Omental fat pad (tissue), 4 donors: ENCODE measurements at places on chromosomes 1 and 21. TPM values are rescaled to one million over a fixed set of nuclear protein-coding genes. Genes with fewer than 3 reads are reported as not detected.

SPRR1B gene
- total RNA-seq: not detected

DNA sequence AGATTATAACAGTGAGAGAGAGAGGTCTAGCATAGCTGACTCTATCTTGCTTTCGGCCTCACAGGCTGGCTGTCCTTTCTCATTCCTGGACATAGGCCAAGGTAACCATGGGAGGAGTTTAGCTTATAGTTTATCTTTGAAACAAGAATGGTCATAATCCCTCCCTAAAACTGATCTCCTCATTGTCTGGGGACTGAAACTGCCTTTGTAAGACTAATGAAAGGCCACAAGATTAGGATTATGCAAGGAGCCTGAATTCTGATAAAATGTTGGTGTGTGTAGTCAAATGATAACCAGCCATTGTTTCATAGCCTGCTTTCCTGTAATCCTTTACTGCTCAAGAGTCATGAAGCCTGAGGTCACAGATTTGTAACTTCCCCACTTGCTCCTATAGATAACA, 131.9 kb upstream of the LYPLAL1 start:
- DNase-seq: no peak

GRCh38 chr1:202966006-202966898, 805 bp downstream of the CYB5R1 start:
- DNase-seq: no peak

- DNase-seq: no peak
Measured at GRCh38 chr1:67429011-67429527, 1.1 kb downstream of the SERBP1 start.

DNA sequence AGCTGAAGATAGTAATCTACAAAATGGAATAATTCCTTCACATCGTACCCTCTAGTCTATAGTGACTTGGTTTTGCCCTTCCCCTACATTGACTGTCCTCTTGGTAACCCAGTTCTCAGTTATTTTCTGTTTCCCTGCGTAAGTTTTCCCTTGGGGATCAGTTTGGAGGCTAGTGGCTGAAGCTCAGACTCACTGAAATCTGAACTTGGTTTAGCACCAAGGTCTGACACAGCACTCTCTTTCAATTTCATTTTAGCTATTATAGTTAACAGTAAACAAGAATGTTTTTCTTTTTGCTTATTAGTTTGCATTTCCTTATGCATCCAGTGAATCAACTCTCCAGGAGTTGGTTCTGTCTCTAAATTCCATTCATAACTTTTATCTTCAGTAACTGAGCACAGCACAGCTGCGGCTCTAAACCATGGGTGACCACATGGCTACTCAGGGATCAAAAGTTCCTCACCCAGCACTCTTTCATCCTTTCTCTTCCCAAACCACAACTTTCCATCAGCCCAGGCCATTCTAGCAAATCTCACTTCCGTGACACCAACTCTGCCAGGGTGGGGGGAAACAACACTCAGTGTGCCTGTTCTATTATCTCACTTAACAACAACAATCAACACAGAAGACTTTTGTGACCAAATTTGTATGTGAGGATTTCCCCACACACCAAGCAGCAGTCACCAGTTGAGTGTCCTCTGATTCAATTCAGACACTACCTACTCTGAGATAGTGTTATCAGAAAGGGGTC, 17.6 kb upstream of the IFI6 start:
- DNase-seq: no peak

DNA sequence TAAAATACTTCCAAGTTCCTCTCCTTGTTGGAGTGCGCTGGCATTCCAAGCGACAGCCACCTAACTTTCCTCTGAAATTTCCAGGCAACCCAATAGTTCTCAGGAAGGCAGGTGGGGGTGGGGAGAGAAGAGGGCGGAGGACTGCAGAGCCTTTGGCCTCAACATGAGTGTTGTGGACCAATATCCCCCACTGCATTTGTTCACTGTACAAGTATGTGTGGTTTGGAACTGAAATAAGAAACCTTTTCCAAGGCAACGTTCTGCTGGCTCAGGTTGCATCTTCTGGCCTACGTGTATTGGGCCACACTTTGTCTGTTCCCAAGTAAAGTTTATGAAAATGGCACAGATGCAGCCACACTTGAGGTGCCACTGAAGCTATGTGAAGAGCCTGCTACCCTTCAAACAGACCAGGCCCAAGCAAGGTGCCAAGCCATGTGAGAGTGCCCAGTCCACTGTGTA, 153.4 kb downstream of the DHRS3 start:
- no peak for DNase-seq

- no peak for DNase-seq
Measured at GRCh38 chr1:147750618-147751217, 9.7 kb downstream of the GJA5 start.
